ENCODE measurements at places on chromosomes 13 and 19.

- no peak for DNase-seq
Observed at GRCh38 chr13:99994638-99995020, 13.0 kb downstream of the ZIC2 start.

- no peak for DNase-seq
Observed at GRCh38 chr19:10936661-10937084, 8.1 kb downstream of the TIMM29 start.

GRCh38 chr13:104301171-104301975, 1235.2 kb upstream of the SLC10A2 start:
- DNase-seq = no peak

DNA sequence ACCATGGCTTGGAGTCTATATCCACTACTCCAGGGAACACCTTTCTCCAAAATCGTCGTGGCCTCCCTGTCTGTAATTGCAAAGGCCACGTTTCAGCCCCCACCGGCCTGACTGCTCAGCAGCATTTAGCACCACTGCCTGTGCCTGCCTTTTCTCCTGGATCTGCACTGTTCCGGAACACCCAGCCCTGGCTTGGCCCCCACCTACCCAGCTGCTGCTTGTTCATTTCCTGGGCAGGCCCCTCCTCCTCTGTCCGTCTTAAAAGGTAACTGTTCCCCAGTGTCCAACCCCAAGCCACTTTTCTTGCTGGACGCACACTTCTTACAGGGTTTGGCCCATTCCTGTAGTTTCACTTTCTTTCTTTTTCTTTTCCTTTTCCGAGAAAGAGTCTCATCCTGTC, 8.5 kb upstream of the SYT5 start:
- no peak for DNase-seq

- DNase-seq = no peak
Observed at GRCh38 chr13:51981355-51981754, 29.9 kb downstream of the ATP7B start.

GRCh38 chr13:66111628-66112027, 1118.5 kb downstream of the PCDH9 start:
- DNase-seq = no peak

DNA sequence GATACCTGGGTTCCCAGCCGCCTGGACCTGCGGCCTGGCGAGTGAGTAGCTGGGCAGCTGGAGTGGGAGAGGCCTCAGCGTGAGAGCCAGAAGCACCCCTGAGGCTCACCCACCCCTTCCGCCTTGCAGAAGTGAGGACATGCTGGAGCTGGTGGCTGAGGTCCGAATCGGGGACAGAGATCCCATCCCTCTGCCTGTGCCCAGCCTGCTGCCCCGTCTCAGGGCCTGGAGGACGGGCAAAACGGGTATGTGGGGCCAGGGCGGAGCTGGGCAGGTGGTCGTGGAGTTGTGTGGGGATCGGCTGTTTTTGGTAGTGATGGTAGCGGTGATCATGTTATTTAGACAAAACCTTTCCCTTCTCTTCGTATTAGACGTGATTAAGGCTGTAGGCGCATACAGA, 4.6 kb downstream of the SCAF1 start:
- DNase-seq = no peak

- DNase-seq = no peak
Observed at GRCh38 chr13:104422668-104423067, 1356.5 kb upstream of the SLC10A2 start.

GRCh38 chr13:80751854-80752253, 410.9 kb upstream of the SPRY2 start:
- no peak for DNase-seq

DNA sequence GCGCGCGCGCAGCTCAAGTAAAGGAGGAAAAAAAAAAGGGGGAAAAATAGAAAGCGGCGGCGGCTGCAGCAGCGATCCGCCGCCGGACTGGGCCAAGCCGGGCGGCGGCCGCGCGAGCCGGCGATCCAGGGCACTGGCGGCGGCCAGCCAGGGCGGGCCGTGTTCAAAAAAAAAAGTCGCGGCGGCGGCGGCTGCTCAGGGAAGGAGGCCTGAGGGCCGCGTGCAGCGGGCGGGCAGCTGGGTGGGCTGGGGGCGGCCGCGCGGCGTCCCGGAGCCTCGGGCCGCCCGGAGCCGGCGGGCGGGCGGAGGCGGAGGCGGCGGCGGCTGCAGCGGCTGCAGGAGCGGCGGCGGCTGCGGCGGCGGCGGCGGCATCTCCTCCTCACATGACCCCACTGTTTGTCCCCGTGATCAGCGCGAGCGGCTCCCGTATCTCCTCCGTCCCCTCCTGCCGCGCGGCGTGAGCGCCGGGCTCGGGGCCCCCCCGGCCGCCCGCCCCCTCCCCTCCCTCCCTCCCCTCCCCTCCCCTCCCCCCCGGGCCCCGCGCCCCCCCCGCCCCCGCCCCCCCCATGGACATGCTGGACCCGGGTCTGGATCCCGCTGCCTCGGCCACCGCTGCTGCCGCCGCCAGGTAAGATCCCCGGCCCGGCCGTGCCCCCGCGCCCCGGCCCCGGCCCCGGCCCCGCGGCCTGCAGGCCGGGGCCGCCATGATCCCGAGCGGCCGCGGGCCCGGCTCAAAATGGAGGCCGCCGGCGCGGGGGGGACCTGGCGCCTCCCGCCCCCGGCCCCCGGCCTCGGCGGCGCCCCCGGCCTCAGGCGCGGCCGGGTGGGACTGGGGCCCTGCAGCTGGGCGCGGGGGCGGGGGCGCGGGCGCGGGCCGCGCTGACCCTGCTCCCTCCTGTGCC, at the start of gene USF2:
Gene USF2, plus strand, starts transcription at position 427 of the 902 bp plus-strand sequence. Its CDS starts 140 bp downstream, at position 567.
- peak; percentile 89 for DNase-seq

- DNase-seq = peak; percentile 45
Observed at GRCh38 chr19:47446534-47447469, 24.9 kb downstream of the SLC8A2 start.

DNA sequence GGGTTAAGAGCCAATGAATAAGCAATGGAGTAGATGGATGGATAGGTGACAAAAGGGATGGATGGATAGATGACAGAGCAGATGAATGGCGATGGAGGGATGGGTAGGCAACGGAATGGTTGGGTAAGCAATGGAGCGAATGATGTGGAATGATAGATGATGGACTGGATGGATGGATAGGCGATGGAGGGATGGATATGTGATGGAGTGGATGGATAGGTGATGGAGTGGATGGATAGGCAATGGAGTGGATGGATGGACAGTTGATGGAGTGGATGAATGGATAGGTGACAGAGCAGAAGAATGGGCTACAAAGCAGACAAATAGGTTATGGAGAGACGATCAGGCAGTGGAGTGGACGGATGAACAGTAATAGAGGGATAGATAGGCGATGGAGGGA, 269.6 kb downstream of the TEX29 start:
- DNase-seq = no peak

DNA sequence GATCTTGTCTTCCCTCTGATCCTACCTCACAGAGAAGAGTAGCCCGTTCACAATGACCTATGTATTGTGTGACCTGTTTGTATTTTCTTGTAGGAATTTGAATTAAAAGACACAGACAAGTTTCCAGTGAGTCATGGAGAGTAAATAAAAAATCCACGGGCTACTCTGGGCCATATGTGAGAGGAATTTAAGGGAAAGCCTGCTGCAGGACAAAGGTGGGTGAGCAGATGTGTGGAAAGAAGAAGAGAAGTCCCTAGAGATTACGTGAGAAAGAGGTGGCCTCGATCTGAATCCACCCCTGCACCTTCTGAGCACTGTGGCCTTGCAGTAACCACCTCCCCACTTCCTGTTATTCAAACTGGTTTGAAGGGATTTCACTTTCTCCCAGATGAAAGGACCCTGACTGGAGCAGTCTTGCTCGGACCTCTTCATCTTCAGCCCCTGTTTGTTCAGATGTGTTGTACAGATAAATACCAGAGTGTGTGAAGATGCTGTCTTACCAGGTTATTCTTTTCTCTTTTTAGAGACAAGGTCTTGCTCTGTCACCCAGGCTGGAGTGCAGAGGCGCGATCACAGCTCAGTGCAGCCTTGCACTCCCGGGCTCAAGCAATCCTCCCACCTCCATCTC, 205.4 kb downstream of the PDS5B start:
- DNase-seq = no peak

GRCh38 chr13:32255724-32256109, 59.4 kb downstream of the ZAR1L start:
- no peak for DNase-seq

DNA sequence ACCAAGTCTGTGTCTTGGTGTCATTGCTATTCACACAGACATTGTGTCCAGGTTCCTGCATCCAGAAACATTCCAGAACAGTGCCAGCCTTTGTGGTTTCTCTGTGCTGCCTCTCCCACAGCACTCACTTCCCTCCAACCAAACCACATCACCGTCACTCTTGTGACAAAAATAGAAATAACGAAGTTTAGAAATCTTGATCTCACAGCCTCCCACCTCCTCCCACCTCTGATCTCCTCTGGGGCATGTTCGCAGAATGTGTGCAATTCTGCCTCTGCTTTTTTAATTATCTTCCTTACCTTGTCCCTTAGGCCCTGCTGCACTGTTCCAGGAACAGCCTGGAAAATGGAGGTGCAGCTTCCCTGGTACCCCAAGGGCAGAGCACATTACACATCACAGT, 8.7 kb upstream of the SERPINE3 start:
- no peak for DNase-seq

GRCh38 chr19:3135961-3136683, at the start of gene GNA15:
GNA15 (plus strand) TSS chr19:3136033; CDS start chr19:3136451, 418 bp downstream.
- no peak for DNase-seq

DNA sequence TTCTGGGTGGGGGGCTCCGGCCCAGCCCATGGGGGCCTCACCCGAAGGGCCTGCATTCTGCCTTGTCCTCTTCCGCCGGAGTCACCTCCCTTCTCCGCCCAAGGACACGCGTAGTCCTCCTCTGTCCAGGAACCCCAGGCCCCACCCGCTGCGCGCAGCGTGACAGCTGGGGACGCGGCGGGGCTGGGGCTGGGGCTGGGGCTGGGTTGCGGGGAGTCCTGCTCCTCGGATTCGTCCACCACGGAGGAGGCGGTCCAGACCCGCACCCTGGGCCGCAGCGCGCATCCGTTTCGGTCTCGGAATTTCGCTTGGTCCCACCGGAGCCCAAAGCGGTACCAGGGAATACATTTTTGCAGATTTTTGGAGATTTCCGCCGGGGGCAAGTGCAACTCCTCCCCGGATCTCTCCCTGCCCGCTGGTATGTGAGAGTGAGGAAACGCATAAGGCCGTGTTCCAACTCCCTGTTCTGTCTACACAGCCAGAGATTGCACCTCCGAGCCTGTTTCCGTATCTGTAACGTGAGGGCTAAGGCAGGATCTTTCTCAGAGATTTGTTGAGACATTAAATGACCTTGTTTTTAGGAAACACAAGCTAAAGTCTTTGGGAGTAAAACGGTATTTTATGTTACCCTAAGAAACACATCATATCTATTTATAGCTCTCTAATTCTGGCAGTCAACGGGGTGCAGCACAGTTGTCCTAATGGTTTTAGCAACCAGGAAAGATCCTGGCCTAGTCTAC, at the start of gene COX7A1:
Gene COX7A1, minus strand, starts transcription at position 96 of the 740 bp plus-strand sequence. Its CDS starts 40 bp downstream, at position 56.
- peak; percentile 64 for DNase-seq

- DNase-seq = no peak
Observed at GRCh38 chr13:113723410-113724015, 35.5 kb upstream of the TMEM255B start.

DNA sequence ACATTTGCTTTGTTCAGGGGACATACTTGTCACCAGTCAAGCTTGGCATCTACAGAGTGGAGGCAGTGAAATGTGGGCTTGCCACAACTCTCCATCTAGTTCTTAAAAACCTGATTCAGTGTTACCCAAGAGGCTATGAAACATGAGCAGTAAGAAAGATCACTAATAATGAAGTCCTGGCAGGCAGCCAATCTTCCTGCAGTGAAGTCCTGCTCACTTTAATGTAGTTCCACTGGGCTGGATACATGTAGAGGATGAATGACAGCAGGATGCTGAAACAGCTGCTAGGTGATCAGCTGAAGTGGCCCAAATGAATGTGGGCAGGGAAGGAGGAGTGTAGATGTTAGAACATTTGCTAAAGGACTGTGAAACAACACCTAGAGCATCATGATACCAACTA, 1213.1 kb downstream of the OLFM4 start:
- DNase-seq = no peak

DNA sequence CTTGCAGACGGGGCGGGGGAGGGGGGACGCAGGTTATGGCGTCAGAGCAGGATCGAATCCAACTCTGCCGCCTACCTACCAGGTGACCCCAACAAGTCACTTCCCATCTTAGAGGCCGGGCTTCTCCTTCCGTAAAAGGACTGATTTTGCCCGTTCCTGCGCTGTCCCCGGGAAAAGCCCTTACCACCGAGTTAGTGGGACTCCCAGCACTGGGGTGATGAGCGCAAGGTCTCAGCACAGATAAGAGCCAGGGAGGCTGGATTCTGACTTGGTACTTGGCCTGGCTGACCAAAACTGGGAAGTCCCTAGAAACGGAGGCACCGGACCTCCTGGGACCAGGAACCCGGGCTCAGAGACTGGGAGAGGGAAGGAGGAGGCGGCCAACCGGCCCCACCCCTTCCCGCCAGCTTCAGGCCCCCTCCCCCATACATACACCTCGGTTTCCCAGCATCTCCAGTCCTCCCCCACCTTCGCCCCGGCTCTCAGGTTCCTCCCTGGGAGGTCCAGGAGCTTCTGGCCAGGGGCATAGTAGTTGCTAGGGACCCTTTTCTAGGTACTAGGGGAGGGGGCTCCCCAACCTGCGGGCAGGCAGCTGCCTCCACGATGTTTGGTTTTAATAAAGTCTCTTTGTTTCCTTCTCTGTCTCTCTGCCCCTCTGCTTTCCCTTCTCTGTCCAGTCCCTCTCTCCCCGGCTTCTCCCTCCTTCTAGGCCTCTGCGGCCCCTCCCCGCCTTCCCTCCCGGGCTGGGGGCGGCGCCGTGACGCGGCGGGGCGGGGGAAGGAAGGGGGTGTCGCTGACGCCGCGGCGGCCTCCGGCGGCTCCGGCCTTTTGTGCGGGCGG, at the start of gene GRAMD1A:
Gene GRAMD1A, plus strand, starts transcription at position 826 of the 840 bp plus-strand sequence. CDS start 156 bp downstream, outside the sequence.
- peak; percentile 90 for DNase-seq

- no peak for DNase-seq
Observed at GRCh38 chr13:32191452-32191998, 123.6 kb downstream of the ZAR1L start.

DNA sequence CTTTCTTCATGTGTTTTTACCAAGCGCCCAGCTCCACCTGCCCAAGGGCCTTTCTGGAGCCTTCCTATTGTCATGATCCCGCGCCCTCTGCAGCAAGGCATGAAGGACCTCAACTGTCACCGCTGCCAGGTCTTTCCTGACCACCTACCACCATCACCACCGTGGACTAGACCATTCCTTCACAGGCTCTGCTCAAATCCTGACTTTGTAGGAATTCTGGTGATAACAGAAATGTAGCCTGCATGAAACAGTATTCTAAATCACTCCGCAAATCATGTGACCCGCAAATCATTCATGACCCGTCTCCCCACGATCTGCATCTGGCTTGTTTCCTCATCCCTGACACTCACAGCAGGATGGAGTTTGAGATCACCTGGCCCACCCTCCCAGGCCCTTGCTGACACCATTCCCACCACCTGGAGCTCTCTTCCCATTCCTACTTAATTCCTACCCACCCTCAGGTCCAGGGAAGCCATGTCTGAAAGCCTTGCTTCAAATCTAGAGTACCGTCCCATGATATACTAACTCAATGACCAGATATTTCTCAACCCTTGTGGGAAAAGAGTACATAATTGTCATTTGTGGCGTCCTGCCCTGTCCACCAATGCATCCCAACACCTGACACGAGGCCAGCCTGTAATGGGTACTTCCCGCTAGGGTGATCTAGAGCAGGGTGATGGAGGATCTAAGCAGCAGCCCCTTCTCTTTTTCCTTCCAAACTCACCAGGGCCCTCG, 1.3 kb downstream of the UBE2S start:
- no peak for DNase-seq
